ENCODE measurements at places on chromosomes 13 and 19.

- peak; percentile 42 for DNase-seq
Observed at GRCh38 chr19:1624458-1624857, 19.2 kb upstream of the UQCR11 start.

DNA sequence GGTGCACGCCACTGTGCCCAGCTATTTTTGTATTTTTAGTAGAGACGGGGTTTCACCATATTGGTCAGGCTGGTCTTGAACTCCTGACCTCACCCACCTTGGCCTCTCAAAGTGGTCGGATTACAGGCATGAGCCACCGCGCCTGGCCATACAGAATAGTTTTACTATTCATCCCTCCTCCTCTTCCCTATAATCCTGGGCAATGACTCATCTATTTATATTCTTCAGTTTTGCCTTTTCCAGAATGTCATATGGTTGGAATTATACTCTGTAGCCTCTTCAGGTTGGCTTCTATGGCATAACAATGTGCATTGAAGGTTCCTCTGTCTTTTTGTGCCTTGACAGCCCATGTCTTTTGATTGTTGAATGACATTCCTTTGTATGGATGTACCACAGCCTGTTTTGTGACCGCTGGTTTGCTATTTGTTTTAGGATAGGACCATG is 22.2 kb upstream of the LRP3 start:
- DNase-seq = no peak

DNA sequence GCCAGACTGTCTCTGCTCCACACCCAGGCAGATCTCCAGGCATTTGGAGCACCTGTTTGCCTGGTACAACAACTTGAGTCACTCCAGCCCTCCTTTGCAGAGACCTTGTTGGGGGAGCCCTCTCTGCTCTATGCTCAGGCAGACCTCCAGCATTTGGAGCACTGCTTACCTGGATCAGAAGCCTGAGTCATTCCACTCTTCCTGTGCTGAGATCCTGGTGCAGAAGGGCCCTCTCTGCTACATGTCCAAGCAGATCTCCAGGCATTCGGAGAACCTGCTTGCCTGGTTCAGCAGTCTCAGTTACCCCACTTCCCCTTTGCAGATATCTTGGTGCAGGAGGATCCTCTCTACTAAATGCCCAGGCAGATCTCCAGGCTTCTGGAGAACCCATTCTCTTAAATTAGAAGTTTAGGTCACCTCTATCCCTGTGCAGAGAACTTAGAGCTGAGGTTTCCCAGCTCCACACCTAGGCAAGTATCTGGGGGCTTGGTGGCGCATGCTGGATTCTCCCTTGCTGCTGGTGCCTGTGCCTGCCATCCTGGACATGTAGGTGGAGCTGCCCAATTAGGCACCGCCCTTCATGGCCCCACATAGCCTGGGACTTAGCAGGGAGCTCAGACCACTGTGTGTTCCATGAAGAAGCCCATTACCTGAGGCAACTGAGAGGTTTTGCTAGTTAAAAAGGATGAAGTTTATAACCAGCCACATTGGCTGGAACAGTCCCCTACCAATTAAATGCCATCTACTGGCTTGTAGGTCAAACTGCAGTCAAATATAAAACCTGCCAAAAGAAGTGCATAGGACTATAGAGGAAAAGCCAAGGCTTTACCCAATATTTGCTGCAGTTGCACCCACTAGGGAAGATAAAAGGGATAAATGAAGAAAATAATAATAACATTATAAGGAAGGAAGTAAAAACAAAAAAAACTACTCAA is 97.6 kb upstream of the SLITRK6 start:
- no peak for DNase-seq

DNA sequence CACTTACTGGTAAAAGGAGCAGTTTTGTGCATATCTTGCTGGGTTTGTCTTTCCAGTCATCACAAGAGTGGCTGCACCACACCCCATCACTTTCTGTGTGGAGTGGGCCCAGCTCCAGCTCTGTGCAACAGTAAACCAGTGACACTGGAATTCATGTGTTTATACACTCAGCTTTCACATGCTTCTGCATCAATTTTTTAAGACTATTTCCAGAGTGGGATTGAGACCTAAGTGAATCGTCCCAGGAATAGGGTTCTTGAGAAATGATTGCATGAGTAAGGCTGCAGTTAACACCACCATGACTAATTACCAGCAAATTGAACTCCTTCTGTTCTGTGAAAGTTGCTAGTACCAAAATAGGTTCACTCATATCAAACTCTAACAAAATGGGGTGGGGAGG is 5.3 kb upstream of the CFAP97D2 start:
- no peak for DNase-seq

DNA sequence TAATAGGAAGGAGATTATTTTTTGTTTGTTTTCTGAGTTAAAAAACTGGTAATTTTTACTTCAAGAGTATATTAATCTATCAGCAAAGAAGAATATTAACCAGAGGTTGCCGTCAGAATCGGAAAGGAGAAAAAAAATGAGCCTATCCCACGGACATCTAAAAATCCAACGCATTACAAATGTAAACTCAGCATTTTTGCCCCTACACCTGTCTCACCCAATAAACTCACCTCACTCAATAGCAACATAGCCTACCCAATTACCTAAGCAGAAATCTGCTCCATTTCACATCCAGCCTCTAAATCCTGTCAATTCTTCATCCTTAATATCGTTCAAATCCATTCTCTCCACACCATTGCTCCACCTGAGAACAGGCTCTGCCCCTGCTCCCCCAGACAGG is 10.4 kb upstream of the DIAPH3 start:
- no peak for DNase-seq

DNA sequence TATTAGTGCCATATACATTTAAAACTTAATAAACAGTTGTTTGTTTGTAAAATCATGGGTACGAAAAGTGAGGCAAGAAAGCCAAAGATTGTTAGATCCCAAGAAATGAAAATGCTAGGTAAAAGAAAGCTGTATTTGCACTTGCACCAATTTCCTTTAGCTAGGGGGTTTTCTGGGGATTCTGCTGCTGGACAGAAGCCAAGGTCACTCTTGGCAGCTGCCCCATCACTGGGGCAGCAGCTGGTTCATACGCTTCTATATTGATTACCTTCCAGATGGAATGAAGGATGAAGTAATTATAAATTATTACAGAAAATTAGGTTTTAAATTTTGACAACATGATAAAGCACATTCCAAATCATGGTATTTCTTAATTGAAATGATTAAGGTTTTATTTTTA is 127.4 kb downstream of the SLITRK5 start:
- no peak for DNase-seq

- no peak for DNase-seq
Observed at GRCh38 chr13:26015271-26016125, 36.3 kb downstream of the SHISA2 start.

DNA sequence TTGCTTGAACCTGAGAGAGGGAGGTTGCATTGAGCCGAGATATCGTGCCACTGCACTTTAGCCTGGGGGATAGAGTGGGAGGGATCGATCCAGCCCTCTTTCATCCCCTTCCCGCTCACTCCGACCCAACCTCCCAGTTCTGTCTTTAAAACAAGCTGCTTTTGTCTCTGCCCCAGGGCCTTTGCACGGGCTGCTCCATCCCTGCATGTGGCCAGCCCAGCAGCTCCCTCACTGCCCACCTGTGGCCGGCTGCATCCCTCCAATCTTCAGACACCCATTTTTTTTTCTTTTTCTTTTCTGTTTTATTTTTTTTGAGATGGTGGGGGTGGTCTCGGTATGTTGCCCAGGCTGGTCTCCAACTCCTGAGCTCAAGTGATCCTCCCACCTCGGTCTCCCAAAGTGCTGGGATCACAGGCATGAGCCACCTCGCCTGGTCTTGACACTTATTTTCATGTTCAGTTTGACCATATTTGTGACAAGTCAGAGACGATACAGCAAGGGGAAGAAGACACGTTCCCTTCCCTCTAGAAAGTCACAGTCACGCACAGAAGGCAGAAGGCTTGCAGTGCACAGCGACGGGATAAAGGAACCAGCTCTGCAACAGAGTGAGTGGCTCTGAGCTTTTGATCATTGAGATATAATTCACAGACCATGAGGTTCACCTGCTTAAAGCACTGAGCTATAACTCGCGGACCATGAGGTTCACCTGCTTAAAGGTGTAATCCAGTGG is 31.8 kb downstream of the EFNA2 start:
- no peak for DNase-seq

DNA sequence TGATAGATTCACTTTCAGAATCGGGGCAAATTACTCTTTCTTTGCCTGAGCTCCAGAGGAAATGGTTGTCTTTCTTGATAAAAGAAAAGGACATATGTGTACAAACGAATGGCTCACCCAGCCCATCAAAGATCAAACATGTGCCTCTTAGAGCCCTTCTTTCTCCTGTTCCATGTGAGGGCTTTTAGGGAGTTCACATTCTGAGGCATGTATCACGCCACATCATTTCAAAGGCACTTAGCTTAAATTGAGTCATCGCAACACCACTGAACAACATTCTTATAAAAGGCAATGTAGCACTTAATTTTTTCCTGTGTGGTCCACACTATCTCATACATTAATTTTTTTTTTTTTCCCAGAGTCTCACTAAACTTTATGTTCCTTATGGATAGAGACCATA is 521.0 kb downstream of the SUCLA2 start:
- no peak for DNase-seq

DNA sequence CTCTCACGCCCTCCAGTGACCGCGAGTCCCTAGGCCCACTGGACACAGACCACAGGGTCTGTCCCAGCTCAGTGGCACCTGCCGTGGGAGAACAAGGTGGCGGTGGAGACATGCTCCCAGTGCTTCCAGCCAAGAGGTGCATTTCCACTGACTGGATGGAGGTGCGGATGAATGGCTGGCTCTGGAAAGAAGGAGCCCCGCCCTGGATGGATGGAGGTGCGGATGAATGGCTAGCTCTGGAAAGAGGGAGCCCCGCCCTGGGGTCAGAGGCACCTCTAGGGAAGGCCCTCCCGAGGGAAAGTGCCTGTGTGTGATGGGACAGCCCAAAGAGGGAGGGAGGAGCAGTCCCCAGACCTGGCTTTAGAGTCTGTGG is 32.0 kb downstream of the NAXD start:
- DNase-seq = no peak

- DNase-seq = no peak
Observed at GRCh38 chr19:369256-369655, 24.7 kb upstream of the MIER2 start.

DNA sequence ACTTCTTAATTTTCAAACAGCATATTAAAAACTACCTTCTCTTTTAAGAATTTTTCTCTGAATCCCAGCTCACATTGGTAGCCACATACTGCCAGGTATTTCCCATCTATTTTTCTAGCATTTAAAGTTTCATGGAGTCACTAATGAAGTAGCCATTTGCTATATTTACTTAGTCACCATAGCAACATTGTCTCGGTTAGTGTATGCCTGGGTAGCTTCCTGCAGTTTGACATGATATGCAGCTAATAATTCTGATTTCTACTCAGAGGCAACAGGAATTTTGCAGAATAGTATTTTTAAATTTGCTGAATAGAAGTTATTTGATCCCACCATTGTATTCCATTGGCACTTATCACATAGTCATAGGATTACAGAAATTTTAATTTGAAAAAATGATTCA is 30.9 kb upstream of the KCTD4 start:
- no peak for DNase-seq

DNA sequence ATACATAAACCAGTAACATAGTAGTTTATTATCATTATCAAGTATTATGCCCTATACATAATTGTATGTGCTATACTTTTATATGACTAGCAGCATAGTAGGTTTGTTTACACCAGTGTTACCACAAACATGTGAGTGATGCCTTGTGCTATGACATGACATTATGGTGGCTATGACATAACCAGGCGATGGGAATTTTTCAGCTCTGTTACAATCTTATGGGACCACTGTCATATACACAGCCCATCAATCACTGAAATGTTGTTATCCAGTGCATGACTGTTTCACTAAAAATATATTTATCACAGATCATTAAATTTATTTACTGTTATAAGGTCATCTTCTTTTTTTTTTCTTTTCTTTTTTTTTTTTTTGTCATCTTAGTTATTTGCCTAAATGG is 674.5 kb downstream of the PCDH17 start:
- no peak for DNase-seq

GRCh38 chr13:110162866-110163658 is 143.9 kb downstream of the COL4A1 start:
- no peak for DNase-seq

DNA sequence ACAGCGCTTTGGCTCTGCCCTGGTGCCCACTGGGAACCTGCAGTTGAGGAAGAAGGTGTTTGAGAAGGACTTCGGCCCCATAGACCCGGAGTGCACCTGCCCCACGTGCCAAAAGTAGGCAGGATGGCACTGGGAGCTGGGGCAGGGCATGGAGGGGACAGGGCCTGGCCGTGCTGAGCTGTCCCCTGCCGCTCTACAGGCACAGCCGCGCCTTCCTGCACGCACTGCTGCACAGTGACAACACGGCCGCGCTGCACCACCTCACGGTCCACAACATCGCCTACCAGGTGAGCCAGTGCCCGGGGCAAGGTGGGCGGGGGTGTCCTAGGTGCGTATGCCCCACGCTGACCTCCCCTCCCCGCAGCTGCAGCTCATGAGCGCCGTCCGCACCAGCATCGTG is 5.1 kb upstream of the DNM2 start:
- no peak for DNase-seq

DNA sequence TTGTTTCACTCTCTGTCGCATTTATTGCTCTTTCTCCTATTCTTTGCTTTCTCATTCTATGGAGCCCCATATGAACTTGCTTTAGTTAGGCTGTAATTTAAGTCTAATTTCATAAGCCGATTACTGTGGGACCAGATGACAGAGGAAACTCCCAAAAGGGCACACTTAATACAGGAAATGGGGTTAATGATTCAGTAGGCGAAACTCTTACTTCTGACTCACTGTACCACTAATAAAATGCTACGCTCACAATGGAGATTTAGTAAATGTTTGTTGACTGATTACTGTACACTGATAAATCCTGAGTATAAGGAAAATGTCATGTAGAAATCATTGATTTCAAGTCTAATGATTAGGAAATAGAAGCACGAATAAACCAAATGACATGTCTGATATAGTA is 276.4 kb downstream of the KLF5 start:
- no peak for DNase-seq

- no peak for DNase-seq
Observed at GRCh38 chr19:47891622-47891922, 5.5 kb upstream of the SULT2A1 start.

GRCh38 chr13:75803164-75803611 is 167.1 kb downstream of the LMO7 start:
- no peak for DNase-seq

GRCh38 chr19:52898101-52898500 is 666 bp upstream of the ZNF320 start:
- no peak for DNase-seq

- DNase-seq = no peak
Observed at GRCh38 chr13:41916173-41916954, 44.5 kb downstream of the VWA8 start.

- DNase-seq = no peak
Observed at GRCh38 chr13:88153353-88153752, 482.2 kb downstream of the SLITRK5 start.

GRCh38 chr13:57633950-57634838 is 2.6 kb downstream of the PCDH17 start:
- DNase-seq = no peak

- no peak for DNase-seq
Observed at GRCh38 chr19:29247051-29247450, 34.1 kb upstream of the UQCRFS1 start.
